GM23338 (cell line): ENCODE measurements at places on chromosomes 4 and X.

DNA sequence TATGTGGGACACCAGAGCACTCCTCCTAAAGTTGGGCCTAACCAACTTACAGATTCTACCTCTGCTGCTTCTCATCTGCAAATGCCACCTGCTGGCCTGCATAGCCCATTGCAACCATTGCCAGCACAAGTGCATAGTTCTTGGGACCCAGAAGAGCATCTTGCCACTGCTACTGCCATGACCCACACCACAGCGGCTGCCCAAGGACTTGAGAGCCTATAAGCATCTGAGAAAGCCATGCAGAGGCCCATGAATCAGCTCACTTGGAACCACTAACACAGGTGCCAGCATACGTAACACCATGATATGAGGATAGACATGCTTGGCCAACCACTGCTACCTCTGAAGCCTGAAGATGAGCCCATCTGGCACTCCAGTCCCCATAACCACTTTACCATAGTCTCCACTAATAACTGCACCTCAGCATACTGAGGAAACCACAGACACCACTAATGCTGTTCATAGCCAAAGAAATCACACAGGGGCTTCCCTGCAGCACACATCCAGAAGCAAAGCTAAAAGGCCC, 258.1 kb upstream of the AGTR2 start:
- peak; percentile 54 for DNase-seq

DNA sequence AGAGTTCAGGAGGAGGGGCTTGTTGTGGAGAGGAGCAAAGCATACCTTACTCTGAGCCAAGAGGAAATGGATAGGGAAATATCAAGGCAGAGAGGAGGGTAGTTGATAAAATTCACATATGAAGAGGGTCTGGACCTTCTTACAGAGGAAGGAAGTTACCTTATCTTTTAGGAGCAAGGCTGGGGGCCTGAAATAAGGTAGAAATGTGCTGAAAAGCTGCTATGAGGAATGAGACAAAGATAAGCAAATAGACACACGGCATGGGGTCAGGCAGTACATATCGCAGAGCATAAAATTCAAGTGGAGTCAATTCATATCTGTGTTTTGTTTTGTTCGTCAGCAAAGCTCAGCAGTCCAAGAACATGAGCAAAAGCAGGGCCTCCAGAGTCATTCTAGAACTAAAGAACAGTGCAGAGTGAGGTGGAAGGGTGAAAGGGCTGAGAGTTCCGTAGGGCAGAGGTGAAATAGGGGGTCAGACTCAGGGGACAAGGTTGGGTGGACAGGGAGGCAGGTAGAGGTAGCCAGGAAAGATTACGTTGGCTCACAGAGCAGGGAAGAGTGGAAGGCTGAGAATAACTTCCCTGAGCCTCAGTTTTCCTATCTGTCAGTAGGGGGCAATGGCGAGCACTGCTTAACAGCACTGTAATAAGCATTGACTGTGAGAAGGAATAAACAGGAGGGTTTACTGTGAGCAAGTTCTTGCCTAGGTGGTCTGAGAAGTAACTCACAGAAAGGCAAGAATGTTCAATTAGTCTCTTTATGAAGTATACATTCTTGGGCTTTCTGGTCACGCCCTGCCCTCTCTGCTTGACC, 9.2 kb downstream of the VSIG4 start:
- peak; percentile 49 for DNase-seq

GRCh38 chrX:143632625-143633410, 3.1 kb downstream of the SLITRK4 start:
- DNase-seq = peak; percentile 1

GRCh38 chr4:114807759-114808404, 209.3 kb downstream of the UGT8 start:
- DNase-seq = peak; percentile 78

DNA sequence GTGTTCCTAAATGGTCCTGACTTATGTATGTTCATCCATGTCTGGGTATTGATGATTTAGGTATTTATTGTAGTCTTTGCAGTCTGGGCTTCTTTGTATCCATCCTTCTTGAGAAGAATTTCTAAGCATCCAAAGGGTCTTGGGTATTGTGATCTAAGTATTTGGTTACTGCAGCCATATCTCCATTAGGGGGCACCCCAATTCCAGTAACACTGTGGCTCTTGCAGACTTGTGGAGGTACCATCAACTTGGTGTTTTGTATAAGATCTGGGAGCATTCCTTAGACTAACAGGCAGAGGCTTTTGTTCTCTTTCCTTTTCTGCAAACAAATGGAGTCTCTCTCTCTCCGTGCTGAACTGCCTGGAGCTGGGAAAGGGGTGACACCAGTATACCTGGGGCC, 113.7 kb upstream of the NEXMIF start:
- peak; percentile 41 for DNase-seq

DNA sequence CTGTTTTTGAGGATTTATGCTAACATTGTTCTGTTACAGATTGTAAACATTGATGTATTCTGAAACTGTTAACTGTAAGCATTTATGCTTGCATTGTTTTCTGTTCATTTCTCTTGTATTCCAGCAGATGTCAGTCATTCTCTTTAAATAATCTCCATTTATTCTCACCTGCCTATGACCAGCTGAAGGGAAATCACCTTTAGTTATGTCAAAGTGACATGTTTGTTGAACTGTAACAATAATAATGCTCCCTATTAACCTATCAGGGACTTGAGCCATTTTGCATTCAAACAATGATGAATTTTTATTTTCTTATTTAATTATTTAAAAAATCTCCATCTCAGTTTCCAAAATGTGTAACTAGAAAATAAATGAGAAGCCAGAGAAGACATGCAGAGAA, 58.0 kb downstream of the SPCS3 start:
- peak; percentile 27 for DNase-seq

GRCh38 chr4:26873391-26874026, 12.9 kb downstream of the STIM2 start:
- no peak for DNase-seq
